ENCODE measurements at places on chromosomes 11 and 22. TPM values are rescaled to one million over a fixed set of nuclear protein-coding genes. Genes with fewer than 3 reads are reported as not detected.

Gene CEP126
- 1.2 TPM for total RNA-seq

Gene SAA1
- not detected for total RNA-seq

Gene OTOG
- 0.86 TPM for total RNA-seq

Gene KCNJ11
- total RNA-seq = 2.3 TPM

Gene ACR
- total RNA-seq = not detected

Gene OR52N4
- total RNA-seq = not detected

Gene BACE1-AS
- 9.9 TPM for total RNA-seq

Gene DDTL
- not detected for total RNA-seq

Gene PHRF1
- 50.6 TPM for total RNA-seq

Gene HSPB2
- not detected for total RNA-seq

Gene ACCS
- 7.5 TPM for total RNA-seq

Gene TM7SF2
- total RNA-seq = 76.1 TPM

Gene POLA2
- 37.7 TPM for total RNA-seq

Gene TUBA8
- total RNA-seq = 2.0 TPM

DNA sequence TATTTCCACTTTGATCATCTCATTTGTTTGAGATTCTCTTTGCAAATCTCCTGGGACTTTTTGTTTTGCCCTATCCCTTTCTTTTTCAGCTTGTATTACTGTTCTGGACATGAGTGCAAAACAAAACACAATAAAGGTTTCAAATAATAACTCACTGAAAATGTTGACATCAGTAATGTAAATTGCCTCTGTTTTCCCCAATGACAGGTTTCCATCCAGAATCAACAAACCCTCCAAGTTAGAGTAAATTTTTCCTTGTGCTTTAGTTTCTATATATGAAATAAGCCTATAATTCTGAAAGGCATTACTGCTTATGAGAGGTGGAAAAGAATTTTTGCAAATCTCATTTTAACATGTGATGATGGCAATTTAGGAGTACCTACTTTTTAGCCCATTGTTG is 187.0 kb upstream of the ANO3 start:
- no peaks in the 10 kb centered on the region for H3K36me3 ChIP-seq
- no peak overlapping the region for H3K4me3 ChIP-seq
- DNase-seq = no peak
- H3K27ac ChIP-seq = no peak overlapping the region

GRCh38 chr11:99759787-99760186 is 739.0 kb downstream of the CNTN5 start:
- no peaks in the 10 kb centered on the region for H3K36me3 ChIP-seq
- no peaks in the 10 kb centered on the region for H3K27me3 ChIP-seq
- no peak for DNase-seq
- H3K4me3 ChIP-seq = no peak overlapping the region
- no peaks in the 10 kb centered on the region for H3K4me1 ChIP-seq
- no peak overlapping the region for H3K27ac ChIP-seq

GRCh38 chr11:94150704-94151685 is 22.4 kb downstream of the PANX1 start:
- H3K36me3 ChIP-seq = peaks cover 25% of the 10 kb centered on the region
- no peaks in the 10 kb centered on the region for H3K27me3 ChIP-seq
- DNase-seq = no peak
- no peak overlapping the region for H3K4me3 ChIP-seq
- peaks cover 17% of the 10 kb centered on the region for H3K4me1 ChIP-seq

- no peaks in the 10 kb centered on the region for H3K4me1 ChIP-seq
- DNase-seq = no peak
- H3K27me3 ChIP-seq = no peaks in the 10 kb centered on the region
- H3K36me3 ChIP-seq = peaks cover 44% of the 10 kb centered on the region
- H3K4me3 ChIP-seq = no peak overlapping the region
Measured at GRCh38 chr22:29787371-29787980, 20.3 kb downstream of the UQCR10 start.

GRCh38 chr11:3171931-3172560 is 6.9 kb upstream of the OSBPL5 start:
- DNase-seq = no peak
- H3K4me1 ChIP-seq = no peaks in the 10 kb centered on the region
- H3K4me3 ChIP-seq = no peak overlapping the region
- peaks cover 2% of the 10 kb centered on the region for H3K27me3 ChIP-seq
- no peak overlapping the region for H3K27ac ChIP-seq

GRCh38 chr11:129910360-129910759 is 15.0 kb upstream of the NFRKB start:
- H3K27me3 ChIP-seq = no peaks in the 10 kb centered on the region
- H3K27ac ChIP-seq = no peak overlapping the region
- H3K4me1 ChIP-seq = no peaks in the 10 kb centered on the region

DNA sequence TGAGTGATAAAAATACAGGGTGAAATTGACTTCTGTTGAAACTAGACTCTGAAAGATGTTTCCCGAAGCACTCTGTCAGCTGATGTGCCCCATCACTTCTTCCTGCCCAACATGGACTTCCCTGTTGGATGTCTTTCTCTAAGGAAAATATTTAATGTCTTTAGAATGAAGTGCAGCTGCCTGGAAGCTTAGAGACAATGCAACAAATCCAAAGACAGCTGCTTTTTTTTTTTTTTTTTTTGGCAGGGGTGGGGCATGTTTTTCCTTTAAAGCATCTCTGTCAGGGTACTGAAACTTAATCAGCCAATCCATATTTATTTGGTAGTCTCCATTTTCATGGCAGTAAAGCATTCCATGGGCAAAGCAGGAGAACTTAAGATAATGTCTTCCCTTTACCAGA is 5.9 kb downstream of the JAM3 start:
- no peaks in the 10 kb centered on the region for H3K27me3 ChIP-seq
- no peak overlapping the region for H3K27ac ChIP-seq
- H3K4me1 ChIP-seq = no peaks in the 10 kb centered on the region
- no peak for DNase-seq

DNA sequence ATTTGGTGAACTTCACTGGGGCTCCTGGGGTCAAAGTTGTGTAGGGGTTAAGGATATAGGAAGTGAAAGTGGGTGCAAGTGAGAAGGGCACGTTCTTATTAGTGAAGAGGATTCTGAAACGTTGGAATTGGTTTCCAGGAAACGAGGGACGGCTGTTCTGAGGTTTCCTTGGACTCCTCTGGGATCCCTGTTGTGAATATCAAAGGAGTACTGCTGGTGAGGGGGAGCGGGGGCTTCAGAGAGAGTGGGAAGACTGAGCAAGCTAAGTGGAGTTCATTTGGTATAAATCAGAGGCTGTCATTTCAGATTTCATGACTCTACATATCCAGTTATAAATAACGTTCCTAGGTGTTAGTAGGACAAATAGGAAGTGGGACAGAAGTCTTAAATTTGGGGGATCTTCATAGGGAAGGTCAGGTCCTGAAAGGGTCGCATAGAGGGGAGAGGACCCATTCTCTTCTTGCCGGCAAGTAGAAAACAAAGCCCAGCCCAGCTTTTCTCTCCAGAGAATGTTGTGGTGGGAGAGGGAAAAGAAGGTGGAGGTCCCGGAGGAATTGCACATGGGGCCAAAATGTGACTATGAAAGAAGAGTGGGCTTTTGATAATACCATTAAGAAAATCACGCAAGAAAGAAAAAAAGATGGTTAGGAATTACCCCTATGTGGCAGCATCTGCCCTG is 1.1 kb upstream of the NELL1 start:
- no peaks in the 10 kb centered on the region for H3K36me3 ChIP-seq
- peak overlapping the region; percentile 85 for H3K4me3 ChIP-seq
- H3K27me3 ChIP-seq = peaks cover 54% of the 10 kb centered on the region

DNA sequence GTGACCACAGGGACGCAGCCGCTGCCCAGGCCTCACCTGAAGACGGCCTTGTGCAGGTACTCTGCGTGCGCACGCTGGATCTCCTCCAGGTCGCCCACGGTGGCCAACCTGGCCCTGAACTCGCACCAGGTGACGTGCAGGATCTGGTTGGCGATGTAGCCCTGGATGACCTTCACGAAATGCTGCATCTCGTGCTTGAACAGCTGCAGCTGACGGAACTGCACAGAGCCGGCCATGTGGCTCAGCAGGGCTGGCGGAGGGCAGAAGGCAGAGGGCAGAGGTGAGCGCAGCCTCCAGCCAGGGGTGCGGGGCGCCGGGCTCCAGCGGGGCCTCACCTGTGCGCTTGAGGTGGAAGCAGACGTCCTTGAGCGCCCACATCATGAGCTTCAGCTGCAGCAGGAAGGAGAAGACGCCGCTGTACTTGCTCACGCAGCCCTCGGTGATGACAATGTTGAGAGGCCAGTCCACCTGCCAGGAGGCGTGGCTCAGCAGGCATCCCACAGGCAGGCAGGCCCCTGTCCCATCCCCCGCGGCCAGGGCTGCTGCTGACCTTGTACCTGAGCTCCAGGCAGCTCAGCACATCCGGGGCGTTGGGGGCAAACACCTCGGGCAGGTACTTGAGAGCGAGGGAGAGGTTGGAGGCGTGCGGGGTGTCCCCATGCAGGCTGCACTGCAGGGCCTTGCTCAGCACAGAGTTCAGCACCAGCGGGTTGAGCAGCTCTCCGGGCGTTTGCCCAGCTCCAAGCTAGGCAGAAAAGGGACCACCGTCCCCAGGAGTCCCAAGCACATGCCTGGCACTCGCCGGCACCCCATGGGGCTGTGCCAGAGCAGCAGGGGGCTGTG is 17.6 kb downstream of the SELENOO start:
- H3K4me3 ChIP-seq = no peak overlapping the region
- H3K27ac ChIP-seq = no peak overlapping the region
- H3K27me3 ChIP-seq = no peaks in the 10 kb centered on the region

DNA sequence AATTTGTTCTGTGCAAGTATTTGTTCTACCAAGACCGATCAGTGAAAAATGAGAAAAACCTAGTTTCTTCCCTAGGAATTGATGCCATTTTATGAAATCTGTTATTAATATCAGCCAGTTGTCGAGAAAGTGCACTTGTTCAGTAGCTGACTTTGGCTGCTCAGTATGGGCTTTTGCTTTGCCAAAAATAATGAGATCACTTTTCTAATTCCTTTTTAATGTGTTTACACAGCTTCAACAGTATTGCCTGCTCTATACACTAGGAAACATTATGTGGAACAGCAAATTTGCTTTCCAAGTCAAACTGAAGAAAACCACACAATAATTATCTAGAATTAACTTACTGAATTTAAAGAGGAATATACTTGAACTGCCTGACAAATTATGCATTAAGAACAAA is 34.4 kb downstream of the SCUBE2 start:
- no peak overlapping the region for H3K27ac ChIP-seq
- H3K4me1 ChIP-seq = no peaks in the 10 kb centered on the region
- no peaks in the 10 kb centered on the region for H3K36me3 ChIP-seq
- H3K27me3 ChIP-seq = no peaks in the 10 kb centered on the region
- no peak overlapping the region for H3K4me3 ChIP-seq

DNA sequence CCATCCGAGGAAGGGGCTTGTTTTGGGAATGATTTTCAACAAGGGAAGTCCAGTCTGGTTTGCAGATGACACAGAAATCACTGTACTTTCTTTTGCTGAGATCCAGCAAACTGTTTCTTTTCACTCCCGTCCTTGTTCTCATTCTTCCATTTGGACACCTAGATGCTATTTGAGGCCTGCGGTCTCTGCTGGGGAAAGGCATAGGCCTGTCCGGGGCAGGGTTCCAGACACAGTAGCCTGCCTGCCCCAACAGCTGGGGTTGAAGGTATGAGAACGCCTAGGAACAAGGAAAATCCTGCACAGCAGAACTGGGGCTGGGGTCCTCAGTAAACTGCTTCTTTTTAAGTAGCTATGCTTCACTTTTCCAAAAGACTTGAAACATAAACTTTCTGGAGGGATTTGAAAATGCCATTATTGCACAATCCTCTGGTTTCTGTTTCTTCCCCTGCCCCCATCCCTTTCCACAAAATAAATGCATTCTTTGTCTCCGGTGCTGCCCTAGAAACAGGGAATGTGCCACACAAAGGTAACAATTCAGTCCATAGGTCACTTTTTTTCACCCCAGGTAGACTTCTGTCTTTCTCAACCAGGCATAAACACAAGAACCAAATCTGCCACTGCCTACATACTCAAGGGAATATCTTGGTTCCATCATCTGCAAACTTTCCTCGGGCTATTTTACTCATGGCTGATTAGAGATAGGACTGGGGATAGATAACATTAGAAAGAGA is 174.8 kb upstream of the MTMR2 start:
- DNase-seq = no peak
- H3K4me1 ChIP-seq = 0 out of 2 replicates have a peak, but pooled peaks cover 8% of the 10 kb centered on the region
- no peak overlapping the region for H3K27ac ChIP-seq
- no peaks in the 10 kb centered on the region for H3K27me3 ChIP-seq

- no peaks in the 10 kb centered on the region for H3K27me3 ChIP-seq
- H3K36me3 ChIP-seq = peaks cover 7% of the 10 kb centered on the region
- no peak overlapping the region for H3K27ac ChIP-seq
- H3K4me1 ChIP-seq = peaks cover 8% of the 10 kb centered on the region
- DNase-seq = no peak
Measured at GRCh38 chr11:10310301-10310841, 5.5 kb downstream of the ADM start.

GRCh38 chr11:67023957-67024353 is 1.0 kb downstream of the SYT12 start:
- no peak for DNase-seq
- H3K27ac ChIP-seq = no peak overlapping the region
- peak overlapping the region; percentile 82 for H3K4me3 ChIP-seq

DNA sequence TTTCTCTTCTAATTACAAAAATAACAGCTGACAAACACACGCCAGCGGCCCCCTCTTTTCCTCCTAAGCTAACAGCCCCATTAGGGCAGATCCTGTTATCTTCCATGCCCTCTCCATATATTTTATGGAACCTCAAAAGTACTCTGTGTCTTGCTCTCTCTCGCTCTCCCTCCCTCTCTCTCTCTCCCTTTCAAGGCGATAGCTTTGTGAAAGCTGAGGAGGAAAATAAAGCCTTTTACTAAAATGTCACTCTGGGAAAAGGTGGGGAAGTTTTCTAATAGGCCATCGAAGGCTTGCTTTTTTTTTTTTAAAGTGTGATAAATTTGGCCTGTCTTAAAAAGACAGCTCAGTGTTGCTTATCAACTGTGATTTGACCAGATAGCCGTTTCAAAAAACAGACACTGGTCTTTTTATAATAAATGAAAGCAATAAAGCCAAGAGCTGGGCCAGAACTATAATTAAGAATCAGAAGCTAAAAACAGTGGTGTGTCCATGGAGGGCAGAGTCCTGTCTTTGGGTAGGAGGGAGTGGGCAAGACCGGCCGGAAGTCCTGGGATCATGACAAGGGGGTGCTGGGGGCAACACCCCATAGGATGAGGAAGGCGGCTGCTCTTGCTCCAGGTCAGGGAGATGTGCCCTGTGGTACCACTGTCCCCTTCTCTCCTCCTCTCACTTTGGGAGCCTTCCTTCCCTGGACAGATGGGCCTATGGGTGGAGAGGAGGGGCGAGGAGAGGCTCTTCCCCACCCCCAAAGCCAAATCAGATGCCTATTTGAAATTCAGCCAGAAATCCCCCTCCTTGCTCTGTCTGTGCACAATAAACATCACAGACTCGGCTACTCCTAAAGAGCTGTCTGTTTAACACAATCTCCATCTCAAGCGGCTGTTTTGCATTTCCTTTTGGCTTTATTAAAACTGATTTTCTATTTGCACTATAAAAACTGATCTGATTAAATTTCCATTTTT is 267.2 kb downstream of the BUD13 start:
- H3K27me3 ChIP-seq = no peaks in the 10 kb centered on the region
- no peaks in the 10 kb centered on the region for H3K36me3 ChIP-seq
- H3K4me3 ChIP-seq = no peak overlapping the region
- H3K4me1 ChIP-seq = no peaks in the 10 kb centered on the region

- no peak overlapping the region for H3K4me3 ChIP-seq
- H3K27ac ChIP-seq = no peak overlapping the region
- no peaks in the 10 kb centered on the region for H3K36me3 ChIP-seq
- no peaks in the 10 kb centered on the region for H3K27me3 ChIP-seq
Measured at GRCh38 chr11:67524480-67524808, 1.2 kb upstream of the CABP2 start.

GRCh38 chr22:31496735-31497146 is 405 bp downstream of the SFI1 start:
- no peaks in the 10 kb centered on the region for H3K27me3 ChIP-seq
- H3K4me3 ChIP-seq = peak overlapping the region; percentile 85
- no peak for DNase-seq

All from H9 (cell line).